ENCODE measurements at places on chromosomes 5 and 9.

GRCh38 chr9:21681641-21682040 is 120.8 kb upstream of the MTAP start:
- no peak for DNase-seq

- DNase-seq: no peak
Observed at GRCh38 chr5:107329850-107330249, 340.9 kb downstream of the EFNA5 start.

GRCh38 chr9:97721396-97721795 is 24.3 kb upstream of the XPA start:
- DNase-seq: no peak

- no peak for DNase-seq
Observed at GRCh38 chr5:142225141-142225540, 99.7 kb downstream of the SPRY4 start.

DNA sequence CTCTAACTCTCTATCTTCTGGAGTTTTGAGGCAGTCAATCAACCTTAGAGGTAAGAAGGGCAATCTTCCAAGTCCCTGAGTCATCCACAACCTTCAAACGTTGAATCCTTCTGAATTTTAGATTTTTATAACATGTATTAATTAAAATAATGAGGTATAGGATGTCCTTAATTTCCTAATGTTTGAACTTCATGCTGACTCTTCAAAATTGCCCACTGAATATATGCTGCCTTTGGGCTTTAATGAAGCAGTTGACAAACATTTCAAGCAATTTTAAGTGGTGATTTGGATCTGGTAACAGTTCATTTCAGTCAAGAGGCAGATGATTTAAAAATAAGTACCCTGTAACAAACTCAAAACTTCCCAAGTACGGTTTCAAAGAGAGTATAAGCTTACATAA is 26.0 kb downstream of the ERP44 start:
- no peak for DNase-seq

DNA sequence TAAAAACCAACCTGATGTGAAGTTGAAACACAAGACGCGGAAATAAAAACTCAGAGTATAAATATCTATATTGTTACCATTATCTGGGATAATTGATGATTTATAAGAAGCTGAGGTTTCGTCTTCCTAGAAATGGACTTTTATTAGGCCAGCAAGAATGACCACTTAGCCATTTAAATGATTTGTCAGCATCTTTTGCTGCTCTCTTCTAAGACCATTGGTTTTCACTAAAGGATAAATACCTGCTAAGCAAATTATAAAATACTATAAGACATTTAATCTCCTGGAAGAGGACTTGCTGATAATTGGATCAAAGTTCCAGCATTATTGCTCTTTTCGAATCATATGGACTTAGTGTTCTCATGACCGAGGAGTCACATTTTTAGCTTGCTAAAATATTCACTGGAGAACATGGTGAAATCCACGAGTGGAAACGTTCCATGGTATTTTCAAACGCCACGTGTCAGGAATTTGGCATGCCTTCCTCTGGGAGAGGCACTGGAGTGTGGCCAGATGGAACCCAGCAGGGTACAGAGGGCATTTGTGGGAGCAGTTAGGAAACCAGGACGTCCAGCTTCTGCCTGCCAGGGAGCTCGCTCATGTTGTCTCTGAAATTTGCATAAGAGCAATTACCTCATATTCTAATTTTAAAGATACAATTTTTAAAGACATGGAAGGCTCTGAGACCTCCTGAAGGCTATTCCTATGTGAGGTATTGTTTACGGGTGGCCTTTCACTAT is 43.1 kb downstream of the TNFAIP8 start:
- peak; percentile 52 for DNase-seq

GRCh38 chr9:36146651-36147050 is 10.1 kb downstream of the GLIPR2 start:
- DNase-seq: no peak

DNA sequence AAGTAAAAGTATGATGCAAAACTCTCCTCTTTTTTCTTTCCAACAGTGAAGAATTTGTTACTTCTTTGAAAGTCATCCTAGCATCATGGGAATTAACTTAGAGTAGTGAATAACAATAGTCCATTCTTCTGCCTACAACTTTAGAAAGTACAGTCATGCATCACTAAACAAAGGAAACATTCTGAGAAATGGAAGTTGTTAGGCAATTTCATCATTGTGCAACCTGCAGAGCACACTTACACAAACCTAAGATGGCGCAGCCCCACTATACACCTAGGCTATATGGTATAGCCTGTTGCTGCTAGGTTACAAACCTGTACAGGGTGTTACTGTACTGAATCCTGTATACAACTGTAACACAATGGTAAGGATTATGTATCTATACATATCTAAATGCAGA is 1209.3 kb upstream of the C9orf72 start:
- no peak for DNase-seq

DNA sequence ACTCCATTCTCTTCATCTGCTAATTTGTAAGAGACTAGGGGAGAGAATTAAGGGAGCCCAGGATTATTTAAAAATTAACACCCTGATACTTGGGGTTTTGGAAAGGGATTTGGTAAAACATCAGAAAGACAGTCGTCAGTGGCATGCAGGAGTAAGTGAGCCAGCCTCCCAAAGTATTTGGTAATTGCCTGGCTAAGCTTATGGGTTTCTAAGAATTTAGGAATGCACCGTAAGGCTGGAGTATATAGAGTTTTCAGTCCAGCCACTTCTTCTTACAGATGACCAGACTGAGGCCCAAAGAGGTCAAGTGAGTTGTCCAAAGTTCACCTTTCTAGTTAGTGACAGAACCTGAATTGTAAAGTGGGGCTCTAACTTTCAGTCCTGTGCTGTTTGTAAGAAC is 25.8 kb upstream of the NFIB start:
- no peak for DNase-seq
